ENCODE measurements at places on chromosomes 12 and 14.

- DNase-seq: no peak
These were observed 18.3 kb downstream of the ADGRD1 start for GRCh38 chr12:130971925-130972585.

GRCh38 chr12:69514111-69514510, 43.9 kb downstream of the FRS2 start:
- DNase-seq: no peak

- DNase-seq: no peak
These were observed 270.0 kb downstream of the DACT1 start for GRCh38 chr14:58907803-58908202.

GRCh38 chr12:105552056-105552455, 221.6 kb downstream of the C12orf75 start:
- DNase-seq: no peak

DNA sequence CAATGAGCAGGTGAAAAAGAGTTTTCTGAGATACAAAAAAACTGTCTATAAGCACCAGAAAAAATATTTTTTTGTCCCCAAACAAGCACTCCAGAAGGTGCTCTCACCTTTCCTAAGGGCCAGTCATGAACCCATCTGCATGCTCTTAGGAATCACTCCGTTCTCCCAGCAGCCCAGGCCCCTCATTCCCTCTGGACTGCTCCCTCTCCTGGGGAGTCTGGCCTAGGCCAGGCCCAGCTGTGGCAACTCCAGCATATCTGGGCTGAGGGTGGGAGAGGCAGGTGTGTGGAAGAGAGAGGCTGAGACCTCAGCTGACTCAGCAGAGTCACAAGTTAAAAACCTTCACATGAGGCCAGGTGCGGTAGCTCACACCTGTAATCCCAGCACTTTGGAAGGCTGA, 54.6 kb downstream of the TRAFD1 start:
- DNase-seq: no peak

Data from AG04449 (cell line).